ENCODE measurements at places on chromosomes 4 and X. TPM values are rescaled to one million over a fixed set of nuclear protein-coding genes. Genes with fewer than 3 reads are reported as not detected.

ACE2 gene
- total RNA-seq: not detected

ATP2B3 gene
- not detected for total RNA-seq

BMPR1B gene
- 0.15 TPM for total RNA-seq

HTATSF1 gene
- 29.9 TPM for total RNA-seq

PTPN13 gene
- 12.5 TPM for total RNA-seq

SORCS2 gene
- total RNA-seq: not detected

VSIG1 gene
- total RNA-seq: 0.97 TPM

FGFBP2 gene
- not detected for total RNA-seq

NXF3 gene
- total RNA-seq: not detected

DAPP1 gene
- not detected for total RNA-seq

BMP3 gene
- not detected for total RNA-seq

WDFY3 gene
- 78.0 TPM for total RNA-seq

EDNRA gene
- total RNA-seq: not detected

CT45A5 gene
- not detected for total RNA-seq

PALLD gene
- total RNA-seq: 40.6 TPM

PLAC1 gene
- 0.46 TPM for total RNA-seq

CT45A10 gene
- total RNA-seq: not detected

MAGEA2B gene
- not detected for total RNA-seq
